ENCODE measurements at places on chromosomes 12 and 14.

DNA sequence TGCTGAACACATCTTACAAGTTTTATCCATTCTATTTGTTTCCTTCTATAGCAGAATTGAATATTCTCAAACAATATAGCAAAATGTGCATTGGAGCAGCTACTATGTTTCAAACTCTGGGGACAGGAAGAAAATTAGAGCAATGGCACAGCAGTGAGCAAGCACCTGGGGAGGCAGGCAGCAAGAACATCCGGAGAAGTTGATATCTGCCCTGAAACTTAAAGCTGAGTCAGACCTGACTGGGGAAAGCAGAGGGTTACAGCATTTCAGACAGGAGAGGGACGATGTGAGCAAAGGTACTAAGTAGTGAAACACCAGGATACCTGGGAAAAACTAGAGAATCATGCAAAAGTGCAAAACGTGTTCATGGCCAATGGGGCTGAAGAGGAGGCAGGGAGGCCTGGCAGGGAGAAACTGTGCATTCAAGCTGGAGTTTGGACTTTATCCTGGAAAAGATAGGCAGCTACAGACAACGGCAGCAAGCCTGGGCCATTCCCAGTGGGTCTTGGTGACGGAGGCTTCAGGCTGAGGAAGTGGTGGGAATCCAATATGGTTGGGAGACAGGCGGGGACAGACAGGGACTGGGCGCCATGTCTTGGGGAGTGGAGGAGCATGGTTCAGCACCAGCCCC is 118.0 kb upstream of the CDKN3 start:
- DNase-seq, result no peak

- no peak for DNase-seq
Observed at GRCh38 chr12:94401326-94401725, 58.3 kb downstream of the CEP83 start.

GRCh38 chr14:99945732-99946651 is 119.2 kb upstream of the EVL start:
- DNase-seq, result no peak

GRCh38 chr12:113088037-113088436 is 31.5 kb downstream of the DTX1 start:
- no peak for DNase-seq

- no peak for DNase-seq
Observed at GRCh38 chr14:87002776-87003175, 990.2 kb downstream of the GALC start.

DNA sequence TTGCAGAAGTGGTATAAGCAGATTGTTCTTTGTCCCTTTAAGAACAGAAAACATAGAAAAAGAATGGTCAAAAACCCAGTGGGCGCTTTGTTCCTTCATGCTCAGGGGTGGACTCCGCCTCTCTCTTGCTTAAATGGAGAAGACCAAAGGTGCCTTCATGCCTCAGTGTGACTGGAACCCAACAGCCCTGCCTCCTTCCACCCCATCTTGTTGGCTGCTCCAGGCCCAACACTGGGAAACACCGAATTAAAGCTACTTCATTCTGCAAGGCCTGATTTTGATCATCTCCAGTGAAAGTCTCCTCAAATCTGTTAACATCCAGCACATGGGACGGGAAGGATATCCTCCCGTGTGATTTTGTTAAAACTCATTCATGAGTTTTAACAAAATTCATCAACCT is 103.7 kb downstream of the BCL11B start:
- peak; percentile 52 for DNase-seq

- no peak for DNase-seq
Observed at GRCh38 chr12:3833670-3834310, 39.4 kb downstream of the PARP11 start.

DNA sequence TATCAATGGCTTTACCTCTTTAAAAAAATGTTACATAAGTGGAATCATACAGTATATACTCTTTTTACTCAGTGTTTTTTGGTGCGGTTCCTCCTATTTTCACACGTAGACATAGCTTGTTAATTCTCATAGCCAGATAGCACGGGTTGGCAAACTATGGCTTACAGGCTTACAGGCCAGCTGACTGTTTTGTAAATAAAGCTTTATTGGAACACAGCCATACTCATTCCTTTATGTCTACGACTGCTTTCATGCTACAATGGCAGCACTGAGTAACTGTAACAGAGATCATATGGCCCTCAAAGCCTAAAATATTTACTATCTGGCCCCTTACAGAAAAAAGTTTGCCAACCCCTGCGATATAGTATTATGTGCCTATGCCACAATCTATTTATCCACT is 5.8 kb upstream of the DAAM1 start:
- no peak for DNase-seq

DNA sequence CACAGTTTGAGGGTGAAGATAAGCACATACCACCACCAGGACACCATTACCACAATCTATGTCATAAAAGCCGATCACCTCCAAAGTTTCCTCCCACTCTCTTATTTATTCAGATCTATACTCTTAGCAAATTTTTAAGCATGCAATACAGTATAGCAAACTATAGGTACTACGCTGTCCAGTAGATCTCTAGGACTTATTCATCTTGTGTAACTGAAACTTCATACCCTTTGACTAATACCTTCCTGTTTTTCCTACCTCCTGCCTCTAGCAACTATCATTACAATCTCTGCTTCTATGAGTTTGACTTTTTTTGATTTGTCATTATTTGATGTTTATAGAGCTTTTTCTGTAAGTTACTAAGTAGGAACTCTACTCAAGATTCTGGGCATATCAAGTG is 84.5 kb upstream of the MANSC4 start:
- DNase-seq, result no peak

GRCh38 chr14:23829736-23830471 is 123.7 kb upstream of the DHRS4 start:
- no peak for DNase-seq

- DNase-seq, result no peak
Observed at GRCh38 chr12:113471619-113472171, at the start of gene LHX5. TSS of gene LHX5 (minus strand) at chr12:113471871. CDS start at chr12:113471498, 373 bp downstream.

DNA sequence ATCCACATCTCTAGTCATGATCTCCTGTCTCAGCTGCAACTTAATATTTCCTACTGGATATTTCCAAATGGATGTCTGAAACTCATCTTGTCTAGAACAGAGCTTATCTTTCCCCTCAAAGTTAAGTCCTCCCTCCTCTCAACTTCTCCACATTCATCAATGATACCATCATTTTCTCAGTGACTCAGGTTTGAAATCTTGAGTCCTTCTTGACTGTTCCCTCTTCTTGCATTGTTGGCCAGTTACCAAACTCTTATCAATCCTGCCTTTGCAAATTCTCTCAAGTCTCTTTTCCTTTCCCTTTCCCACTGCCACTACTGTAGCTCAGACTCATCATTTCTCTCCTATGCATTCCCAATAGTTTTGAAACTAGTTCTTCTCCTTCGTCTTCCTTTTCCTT is 14.3 kb upstream of the CHURC1 start:
- DNase-seq, result no peak

GRCh38 chr14:31484754-31485153 is 3.1 kb downstream of the GPR33 start:
- no peak for DNase-seq

DNA sequence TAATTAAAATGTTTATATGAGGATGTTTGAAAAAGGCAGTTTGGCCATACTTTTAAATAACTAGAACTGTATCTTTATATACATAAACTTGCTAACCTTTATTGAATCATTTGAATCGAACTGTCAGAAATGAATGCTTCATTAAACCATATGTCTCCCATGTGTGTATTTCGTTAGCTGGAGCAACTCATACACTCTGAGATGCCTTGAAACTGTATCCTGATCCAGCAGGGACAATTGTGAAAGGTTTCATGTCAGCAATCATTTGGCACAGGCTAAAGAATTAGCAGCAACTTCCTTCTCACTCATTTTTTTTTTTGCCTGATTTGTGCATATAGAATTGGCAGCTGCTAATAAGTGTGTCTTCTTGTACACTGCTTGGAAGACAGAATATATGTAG is 109.9 kb downstream of the NAV3 start:
- DNase-seq, result no peak

GRCh38 chr12:2979806-2980205 is 20.6 kb downstream of the TEAD4 start:
- no peak for DNase-seq

- DNase-seq, result peak; percentile 71
Observed at GRCh38 chr14:61472011-61472672, 150.8 kb downstream of the PRKCH start.

GRCh38 chr12:51196547-51196946 is 21.3 kb downstream of the POU6F1 start:
- DNase-seq, result no peak

GRCh38 chr12:125202421-125202820 is 137.2 kb downstream of the AACS start:
- no peak for DNase-seq

GRCh38 chr14:89226801-89227495 is 190.1 kb downstream of the FOXN3 start:
- DNase-seq, result no peak

GRCh38 chr14:60064491-60065072 is 27.1 kb upstream of the PCNX4 start:
- no peak for DNase-seq

DNA sequence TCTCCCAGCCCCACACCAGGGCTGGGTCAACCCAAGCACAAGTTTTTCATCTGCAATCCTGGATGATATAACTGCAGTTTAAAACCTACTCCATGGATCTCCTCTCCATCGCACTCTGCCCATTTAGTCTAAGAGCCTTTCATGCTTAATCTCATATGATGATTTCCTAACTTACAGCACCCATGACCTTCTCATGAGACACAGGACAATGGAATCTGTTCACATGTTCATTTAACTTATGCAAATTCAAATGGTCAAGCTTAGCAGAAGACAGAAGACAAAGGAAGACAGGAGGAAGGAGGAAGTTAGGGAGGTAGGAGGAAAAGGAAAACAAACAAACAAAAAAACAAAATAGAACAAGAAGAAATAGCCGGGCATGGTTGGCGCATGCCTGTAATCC is 64.6 kb upstream of the PNMA1 start:
- no peak for DNase-seq

GRCh38 chr14:68979722-68980451 is 785 bp upstream of the ACTN1 start:
- DNase-seq, result no peak

DNA sequence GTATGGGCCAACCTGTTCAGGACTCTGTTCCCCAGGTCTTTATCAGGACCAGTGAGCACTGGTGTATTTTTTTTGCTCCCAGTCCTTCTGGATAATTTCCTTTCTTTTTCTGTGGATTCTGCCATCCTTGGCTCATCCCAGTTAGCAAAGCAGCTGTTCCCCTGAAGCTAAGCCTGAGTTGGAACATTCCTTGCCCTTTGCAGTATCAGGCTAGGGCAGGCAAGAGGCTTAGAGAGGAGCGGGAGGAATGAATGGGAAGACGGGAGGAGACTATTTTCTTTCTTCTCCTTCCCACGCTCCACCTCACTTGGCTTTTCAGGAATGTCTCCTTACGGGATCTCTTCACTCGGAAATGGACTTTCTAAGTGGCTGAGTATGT is 29.2 kb downstream of the ERG28 start:
- DNase-seq, result no peak

DNA sequence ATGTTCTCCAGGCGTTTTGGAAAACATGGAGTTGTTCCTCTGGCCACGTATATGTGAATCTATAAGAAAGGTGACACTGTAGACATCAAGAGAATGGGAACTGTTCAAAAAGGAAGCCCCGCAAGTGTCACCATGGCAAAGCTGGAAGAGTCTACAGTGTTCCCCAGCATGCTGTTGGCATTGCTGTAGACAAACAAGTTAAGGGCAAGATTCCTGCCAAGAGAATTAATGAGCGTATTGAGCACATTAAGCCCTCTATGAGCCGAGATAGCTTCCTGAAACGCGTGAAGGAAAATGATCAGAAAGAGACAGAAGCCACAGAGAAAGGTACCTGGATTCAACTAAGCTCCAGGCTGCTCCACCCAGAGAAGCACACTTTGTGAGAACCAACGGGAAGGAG is 92.5 kb upstream of the EIF5 start:
- DNase-seq, result no peak

DNA sequence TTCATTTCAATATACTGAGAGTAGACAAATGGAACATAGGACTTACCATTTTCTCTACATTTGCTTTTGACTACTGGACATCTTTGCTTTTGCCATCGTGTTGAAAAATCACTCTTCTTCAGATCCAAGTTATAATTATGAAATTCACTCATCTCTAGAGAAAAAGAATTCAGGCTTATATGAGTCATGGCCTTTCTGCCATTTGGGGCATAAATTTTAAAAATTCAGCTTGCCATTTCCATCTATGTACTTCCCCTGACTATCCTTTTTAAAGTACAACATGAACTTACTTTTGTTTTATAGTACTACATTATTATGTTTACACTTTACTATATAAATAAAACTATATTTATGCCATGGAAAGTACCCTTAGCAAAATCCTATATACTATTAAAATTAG is 3.0 kb downstream of the KLRK1 start:
- DNase-seq, result no peak
